ENCODE measurements at places on chromosomes 11 and 22.

GRCh38 chr11:35558513-35558912 is 33.1 kb upstream of the PAMR1 start:
- no peak for DNase-seq

DNA sequence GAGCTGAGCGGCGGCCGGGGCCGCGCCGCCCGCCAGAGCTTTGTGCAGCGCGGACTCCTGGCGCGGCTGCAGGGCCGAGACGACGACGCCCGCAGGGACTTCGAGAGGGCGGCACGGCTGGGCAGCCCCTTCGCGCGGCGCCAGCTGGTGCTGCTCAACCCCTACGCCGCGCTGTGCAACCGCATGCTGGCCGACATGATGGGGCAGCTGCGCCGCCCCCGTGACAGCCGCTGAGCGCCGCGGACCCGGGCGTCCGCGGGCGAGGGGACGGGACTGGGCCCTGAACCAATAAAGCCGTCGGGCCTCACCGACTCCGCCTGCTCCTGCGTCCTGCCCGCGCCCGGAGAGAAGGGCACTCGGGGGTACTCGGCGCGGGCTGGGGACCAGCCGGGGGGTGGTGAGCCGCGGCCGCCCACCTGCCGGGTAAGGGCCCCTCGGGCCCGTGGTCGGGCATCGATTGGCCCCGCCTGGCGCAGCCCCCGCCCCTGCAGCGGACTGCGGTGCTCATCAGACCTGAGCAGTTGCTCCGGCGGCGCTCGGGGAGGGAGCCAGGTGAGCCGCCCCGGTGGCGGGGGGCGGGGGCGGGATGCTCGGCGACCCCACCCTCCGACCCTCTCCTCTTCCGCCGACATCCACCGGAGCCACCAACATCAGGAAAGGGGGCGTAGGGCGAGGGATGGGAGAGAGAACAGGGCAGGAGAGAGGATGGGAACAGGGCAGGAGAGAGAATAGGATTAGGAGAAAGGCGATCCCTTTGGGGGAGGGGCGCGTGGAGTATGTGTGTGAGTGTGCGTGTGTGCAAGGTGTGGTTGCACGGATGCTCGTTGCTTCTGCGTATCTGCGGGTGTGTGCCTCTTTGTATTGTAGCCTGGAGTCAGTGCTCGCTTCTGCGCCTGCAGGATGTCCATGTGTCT is at the start of gene TMEM25:
Gene TMEM25, plus strand, starts transcription at position 510 of the 914 bp plus-strand sequence. CDS start 610 bp downstream, outside the sequence.
- DNase-seq = peak; percentile 91

DNA sequence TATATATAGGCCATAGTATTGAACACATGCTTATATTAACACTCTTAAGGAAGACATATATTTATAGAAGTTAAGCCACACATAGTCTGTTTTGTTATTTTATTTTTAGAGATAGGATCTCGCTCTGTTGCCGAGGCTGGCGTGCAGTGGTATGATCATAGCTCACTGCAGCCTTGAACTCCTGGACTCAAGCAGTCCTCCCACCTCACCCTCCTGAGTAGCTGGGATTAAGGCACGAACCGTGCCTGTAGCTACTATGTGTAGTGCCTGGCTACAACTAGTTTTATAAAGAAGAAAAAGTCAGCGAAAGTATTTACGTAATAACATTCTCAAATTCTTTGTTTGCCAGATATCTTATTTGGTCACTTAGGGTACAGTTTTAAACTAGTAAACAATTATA is 5.6 kb upstream of the UCP2 start:
- no peak for DNase-seq

GRCh38 chr11:72226701-72227100 is 2.1 kb downstream of the INPPL1 start:
- no peak for DNase-seq

DNA sequence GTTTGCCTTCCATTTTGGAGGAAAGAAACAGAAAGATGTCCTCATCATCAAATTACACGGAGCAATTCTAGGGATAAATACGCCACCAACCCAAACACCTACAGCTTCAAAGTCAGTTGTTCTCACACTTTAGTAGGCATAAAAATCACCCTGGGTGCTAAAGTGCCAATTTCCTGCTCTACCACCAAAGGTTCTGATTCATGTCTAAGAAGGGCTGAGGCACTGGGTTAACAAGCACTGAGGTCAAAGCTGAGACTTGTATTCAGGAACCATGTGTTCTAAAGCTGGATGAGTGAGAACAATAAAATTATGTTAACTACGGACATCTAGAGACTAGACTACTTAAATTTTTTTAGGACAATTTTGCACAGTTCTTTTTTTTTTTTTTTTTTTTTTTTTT is 127.6 kb downstream of the MPPED2 start:
- DNase-seq = no peak

DNA sequence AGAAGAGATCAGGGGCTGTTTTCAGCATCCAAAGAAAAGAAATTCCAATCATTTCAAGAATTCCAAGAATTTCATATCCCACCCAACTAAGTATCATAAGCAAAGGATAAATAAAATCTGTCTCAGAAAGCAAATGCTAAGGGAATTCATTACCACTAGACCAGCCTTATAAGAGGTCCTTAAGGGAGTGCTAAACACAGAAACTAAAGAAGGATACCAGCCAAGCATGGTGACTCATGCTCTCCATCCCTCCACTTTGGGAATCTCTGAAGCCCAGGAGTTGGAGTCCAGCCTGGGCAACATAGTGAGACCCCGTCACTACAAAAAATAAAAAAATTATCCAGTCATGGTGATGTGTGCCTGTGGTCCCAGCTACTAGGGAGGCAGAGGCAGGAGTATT is 17.8 kb downstream of the FADD start:
- no peak for DNase-seq

- no peak for DNase-seq
Measured at GRCh38 chr11:26946257-26946716, 47.6 kb upstream of the FIBIN start.

DNA sequence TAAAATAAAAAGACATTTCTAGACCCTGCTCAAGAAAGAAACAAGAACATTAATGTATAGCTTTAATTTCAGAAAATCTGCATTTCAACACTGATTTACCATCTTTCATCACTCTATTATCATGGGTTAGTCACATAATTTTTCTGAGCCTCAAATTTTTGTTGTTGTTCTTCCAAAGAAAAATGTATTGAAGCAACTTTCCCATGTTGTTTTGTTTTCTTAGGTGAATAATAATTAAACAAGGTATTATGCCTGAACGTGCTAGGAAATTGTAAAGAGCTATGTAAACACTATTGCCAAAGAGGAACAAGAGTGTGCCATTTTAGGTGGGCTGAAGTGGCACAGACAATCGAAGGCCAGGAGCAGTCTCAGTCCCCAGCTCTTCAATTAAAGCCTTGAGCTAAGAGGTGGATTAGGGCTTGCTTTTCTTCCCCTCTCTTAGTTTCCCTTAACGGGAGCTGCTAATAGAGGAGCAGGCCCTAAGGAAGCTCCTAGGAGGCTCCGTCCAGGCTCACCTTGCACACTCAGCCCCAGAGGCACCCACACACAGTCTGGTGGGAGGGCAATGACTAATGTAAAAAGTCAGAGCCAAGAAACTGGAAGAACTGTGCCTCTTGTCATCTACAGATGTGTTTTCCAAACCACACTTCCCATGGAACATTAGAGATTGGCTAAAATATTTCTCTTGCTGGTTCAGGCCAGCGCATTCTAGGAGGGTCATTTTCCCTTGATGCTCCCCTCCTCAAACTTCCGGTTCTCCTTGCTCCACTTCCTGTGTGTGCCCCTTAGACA is 8.8 kb upstream of the UBASH3B start:
- DNase-seq = no peak

- DNase-seq = no peak
Measured at GRCh38 chr22:49033616-49034015, 794.1 kb downstream of the BRD1 start.

- no peak for DNase-seq
Measured at GRCh38 chr22:39173787-39174497, 21.5 kb upstream of the CBX7 start.

- DNase-seq = no peak
Measured at GRCh38 chr22:39209756-39210155, 35.0 kb downstream of the PDGFB start.

All from HuH-7 (cell line).